ENCODE measurements at places on chromosomes 3 and 15.

- no peak for DNase-seq
Measured at GRCh38 chr3:14227856-14228255, 49.2 kb downstream of the LSM3 start.

DNA sequence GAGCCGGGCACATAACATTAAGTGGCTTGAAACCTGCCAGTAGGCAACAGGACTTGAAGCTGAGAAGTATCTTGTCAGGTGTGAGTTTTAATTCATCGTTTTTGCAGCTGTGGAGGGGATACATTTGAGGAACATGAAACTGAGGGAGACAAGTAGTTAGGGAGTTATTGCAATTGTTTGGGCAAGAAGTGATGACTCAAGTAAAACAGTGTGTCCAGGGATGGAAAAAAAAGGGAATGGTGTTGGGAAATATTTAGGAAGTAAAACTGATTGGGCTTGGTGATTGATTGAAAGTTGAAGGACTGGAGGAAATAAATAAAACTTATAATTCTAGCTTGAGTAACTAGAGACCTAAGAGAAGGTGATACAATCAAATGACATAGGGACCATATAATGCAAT lies 85.5 kb downstream of the NCEH1 start:
- DNase-seq = no peak

- DNase-seq = no peak
Measured at GRCh38 chr3:146739203-146739671, 134.1 kb upstream of the PLSCR5 start.

DNA sequence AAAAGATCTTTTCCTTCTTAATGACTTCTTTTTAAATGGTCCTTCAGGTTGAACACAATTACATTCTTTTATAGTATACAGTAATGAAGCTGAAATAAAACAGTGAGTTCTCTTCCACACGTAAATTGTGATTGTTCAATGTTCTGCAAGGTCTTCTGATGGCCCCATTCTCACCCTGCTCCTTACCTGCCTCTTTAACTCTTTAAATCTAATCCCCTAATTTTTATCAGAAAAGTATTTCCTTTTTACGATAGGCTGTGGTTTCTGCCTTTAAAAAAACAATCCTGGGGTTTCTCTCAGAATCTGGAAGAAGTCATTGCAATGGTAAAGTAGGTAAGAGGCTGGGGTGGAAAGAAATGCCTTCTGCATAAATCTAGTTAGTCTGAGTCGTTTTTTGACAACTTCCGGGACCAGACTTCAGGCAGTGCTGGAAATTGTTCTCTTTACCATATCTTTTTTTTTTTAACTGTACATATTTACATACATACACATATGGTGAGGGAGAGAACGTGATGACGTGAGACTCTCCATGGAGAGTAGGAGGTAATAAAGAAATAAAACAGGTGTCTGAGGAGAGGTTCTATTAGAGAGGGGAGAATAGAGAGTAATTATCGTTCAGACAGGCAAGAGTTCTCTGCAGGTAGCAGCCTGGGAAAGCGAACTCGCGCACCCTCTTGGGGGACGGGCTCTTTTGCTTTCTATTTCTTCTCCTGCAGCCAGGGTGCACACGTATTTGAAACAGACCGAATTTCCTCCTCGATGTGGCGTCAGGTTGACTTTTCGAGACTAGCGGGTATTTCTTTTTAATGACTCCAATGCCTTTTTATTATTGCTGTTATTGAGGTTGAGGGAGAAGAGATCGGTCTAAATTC lies at the start of gene SIDT1:
Gene SIDT1 (plus strand): TSS at position 730 of the 872 bp plus-strand sequence. CDS start 467 bp downstream, outside the sequence.
- DNase-seq = no peak

GRCh38 chr15:36769098-36769497 lies 189.7 kb downstream of the CDIN1 start:
- no peak for DNase-seq

DNA sequence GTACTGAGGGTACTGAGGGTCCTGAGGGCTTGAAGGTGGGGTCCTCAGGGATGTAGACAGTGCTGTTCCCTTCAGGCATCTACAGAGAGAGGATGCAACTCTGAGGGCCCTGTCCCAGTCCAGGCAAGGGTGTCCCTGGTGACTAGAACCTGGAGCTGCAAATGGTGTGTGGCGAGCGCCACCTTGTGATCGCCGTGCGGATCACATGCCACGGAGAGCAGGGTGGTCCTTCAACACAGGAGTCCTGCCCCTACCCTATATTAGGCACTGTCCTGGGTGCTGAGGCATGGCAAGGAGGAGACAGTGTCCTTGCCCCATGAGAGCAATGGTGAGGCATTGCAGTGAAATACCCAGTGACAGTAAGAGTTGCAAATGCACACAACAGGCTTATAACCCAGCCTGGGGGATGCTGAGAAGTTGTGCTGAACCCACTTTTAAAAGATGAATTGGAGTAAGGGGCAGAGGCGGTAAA lies 23.6 kb downstream of the RHCG start:
- DNase-seq = no peak

DNA sequence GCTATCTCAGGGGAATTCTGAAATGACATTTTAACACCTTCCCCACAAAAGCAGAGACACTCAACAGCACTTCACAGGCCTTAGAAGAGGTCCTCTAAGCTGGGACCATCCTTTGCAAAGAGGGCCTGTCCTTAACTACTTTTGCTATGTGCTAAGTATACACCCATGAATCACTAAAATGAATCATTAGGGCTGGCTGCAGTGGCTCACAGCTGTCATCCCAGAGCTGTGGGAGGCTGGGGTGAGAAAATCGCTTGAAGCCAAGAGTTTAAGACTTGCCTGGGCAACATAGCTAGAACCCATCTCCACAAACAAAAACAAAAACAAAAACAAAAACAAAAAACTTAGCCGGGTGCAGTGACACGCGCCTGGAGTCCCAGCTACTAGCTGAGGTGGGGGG lies 53.9 kb upstream of the MELTF start:
- no peak for DNase-seq

DNA sequence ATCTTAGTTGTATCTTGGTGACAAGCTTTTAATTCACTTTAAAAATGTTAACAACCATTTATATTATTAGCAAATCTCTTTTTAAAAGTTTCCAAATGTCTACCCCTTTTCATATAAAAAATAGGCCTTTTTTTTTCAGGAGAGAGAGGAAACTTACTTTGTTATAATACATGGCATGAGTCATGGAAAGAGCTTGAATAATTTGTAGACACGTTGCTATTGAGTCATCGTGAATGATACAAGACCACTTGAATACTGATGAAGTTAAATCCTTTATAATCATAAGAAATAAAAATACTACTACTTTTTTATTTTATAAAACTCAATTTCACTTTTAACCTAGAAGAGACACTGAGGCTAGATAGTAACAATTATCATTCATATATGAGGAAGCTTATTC lies 70.3 kb upstream of the BBX start:
- DNase-seq = no peak

- no peak for DNase-seq
Measured at GRCh38 chr3:181626036-181626435, 85.7 kb upstream of the SOX2 start.

DNA sequence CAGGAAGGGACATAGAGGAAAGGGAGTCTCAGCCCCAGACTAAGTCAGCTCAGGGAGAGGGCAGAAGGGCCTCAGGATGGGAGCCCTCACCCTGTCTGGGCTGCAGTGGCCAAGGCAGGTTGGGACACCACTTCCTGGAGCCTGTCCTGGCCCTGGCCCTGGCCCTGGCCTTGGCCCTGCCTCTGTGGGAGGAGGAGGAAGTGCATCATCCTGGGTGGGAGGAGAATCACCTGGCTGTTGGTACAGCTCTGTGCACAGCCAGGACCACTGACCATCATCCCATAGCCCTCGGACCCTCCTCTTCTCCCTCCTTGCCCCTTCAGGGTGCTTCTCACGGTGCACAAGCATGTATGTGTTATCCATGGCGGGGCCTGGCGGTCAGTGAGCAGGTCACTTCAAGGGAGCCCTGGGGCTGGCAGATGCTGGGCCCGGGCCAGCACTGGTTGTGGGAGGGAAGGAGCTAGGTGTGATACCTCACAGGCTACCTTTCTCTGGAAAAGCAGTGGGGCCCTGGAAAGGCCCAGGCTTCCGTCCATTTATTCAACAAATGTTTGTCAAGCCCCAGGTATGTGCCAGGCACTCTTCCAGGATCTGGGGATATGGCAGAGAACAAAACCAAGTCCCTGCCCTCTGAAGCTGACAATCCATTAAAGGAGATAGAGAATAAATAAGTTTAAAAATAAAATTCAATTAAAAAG lies 8.2 kb upstream of the APEH start:
- DNase-seq = no peak

DNA sequence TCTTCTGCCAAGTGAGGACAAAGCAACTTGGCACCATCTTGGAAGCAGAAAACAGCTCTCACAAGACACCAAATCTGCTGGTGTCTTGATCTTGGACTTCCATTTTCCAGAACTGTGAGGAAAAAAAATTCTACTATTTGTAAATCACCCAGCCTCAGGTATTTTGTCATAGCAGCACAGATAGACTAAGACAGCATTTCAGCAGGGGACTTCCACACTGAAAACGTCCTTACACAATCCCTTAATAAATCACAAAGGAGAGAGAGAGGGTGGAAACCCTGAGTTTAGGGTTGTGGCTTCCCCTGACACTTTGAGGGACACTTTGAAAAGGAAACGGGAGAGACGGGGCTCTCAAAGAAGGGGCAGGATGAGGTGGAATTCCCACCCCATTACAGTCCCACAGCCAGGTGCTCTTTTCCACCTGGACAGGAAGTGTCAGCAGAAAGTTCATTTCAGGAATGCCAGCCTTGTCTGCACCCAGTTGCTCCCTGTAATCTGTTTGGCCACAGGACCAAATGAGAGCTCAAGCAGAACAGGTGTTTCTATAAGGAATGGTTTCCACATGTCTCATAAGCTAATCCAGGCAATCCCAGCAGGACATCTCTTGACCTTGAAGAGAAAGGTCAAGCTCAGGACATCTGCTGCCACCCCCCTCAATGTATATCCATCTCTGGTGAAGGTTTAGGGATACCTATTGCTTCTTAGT lies 51.3 kb downstream of the MYLK start:
- DNase-seq = no peak

- no peak for DNase-seq
Measured at GRCh38 chr3:149134575-149134974, 5.1 kb downstream of the HPS3 start.

DNA sequence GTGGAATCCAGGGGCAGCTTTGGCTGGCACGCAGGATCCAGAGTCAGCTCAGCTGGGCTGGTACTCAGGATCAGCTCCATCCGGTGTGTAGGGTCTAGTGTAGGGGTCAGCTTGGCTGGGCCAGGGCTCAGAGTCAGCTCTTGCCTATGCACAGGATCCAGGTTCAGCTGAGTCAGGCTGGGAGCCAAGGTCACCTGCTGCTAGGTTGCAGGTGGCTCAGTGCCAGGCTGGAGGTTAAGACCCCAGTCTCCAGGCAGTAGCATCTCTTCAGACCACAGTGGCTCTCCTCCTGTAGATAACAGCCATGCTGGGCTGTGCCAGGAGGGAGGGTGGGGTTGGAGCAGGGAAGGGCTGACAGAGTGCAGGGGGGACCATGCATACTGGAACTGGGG lies 1.8 kb downstream of the HYAL3 start:
- DNase-seq = no peak

GRCh38 chr15:41056810-41057209 lies 59.3 kb downstream of the INO80 start:
- DNase-seq = no peak

GRCh38 chr3:78972617-78973301 lies 795.0 kb downstream of the ROBO1 start:
- no peak for DNase-seq

DNA sequence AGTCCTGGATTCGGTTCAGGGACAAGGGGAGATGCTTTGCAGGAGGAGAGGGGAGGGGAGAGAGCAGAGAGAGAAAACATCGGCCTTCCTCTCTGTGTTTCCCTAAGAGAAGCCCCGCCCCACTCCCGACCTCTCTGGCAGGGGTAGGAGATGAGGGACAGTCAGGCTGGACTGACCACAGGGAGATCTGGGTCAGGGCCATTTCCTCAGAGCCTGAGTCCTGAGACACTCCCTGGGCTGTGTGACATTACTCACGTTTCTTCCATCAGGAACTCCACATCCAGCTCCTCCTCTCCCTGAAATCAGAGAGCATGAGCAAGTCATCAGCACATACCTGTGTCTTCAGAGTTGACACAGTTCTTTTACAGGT lies 9.1 kb downstream of the PLA2G4D start:
- no peak for DNase-seq

- DNase-seq = no peak
Measured at GRCh38 chr3:39143051-39143885, 10.1 kb downstream of the CSRNP1 start.

- no peak for DNase-seq
Measured at GRCh38 chr15:42728972-42729371, 8.0 kb downstream of the CDAN1 start.

DNA sequence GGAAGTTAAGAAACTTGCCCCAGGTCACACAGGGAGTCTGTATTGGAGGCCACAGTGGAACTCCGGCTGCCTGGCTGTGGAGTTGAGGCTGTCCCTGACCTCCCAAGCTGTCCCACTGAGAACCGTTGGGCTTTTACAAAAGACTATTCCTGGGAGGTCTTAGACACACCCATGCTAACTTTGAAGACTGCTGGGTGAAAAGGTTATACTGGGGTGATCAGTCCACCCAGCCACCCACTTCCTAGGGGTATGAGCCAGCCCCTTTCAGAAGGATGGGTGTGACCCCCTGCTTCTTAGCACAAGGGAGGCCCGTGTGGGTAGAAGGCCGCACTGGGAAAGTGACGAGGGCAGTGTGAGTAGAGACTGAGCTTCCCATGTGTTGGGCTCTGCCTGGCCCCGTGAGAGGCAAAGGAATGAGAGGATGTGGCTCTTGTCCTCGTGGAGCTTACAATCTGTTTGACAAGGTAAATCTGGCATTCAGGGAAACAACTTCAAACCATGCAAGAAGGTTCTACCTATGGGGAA lies 19.0 kb downstream of the MRAS start:
- no peak for DNase-seq

DNA sequence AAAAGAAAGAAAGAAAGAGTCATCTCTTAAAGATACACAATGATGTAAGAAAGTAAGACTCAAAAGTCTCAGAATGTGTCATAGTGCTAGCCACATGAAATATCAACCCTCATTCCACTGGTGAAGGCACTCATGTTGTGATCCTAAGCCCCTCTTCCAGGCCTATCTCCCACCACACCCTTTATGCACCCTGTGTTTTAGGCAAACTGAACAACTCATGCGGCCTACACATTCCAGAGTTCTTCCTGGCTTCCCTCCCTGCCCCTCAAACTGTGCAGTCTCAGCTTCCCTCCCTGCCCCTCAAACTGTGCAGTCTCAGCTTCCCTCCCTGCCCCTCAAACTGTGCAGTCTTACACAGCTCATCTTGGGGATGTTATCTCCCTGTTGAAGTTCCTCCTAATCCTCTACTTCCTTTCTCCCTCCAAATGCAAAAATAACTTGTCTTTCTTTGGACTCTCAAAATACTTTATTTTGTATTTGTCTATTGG lies 69.0 kb upstream of the FNDC3B start:
- DNase-seq = no peak
